WTC11 (cell line): ENCODE measurements at places on chromosomes 6 and 20. TPM values are rescaled to one million over a fixed set of nuclear protein-coding genes. Genes with fewer than 3 reads are reported as not detected.

The ADTRP gene
- total RNA-seq, result 0.44 to 0.98 TPM (median 0.50 TPM) in 3 replicates

The FRK gene
- 0.13 to 0.18 TPM (median 0.16 TPM) in 3 replicates for total RNA-seq

The IPCEF1 gene
- 0.25 to 1.3 TPM (median 1.2 TPM) in 3 replicates for total RNA-seq

The RAE1 gene
- total RNA-seq, result 31.3 to 33.4 TPM (median 31.4 TPM) in 3 replicates

The C6orf58 gene
- total RNA-seq, result not detected in 3 replicates

The FAM162B gene
- total RNA-seq, result 1.6 to 3.0 TPM (median 1.6 TPM) in 3 replicates

The CITED2 gene
- 63.4 to 82.3 TPM (median 81.8 TPM) in 3 replicates for total RNA-seq

The SLC22A2 gene
- total RNA-seq, result 0.44 to 0.96 TPM (median 0.78 TPM) in 3 replicates

The NDRG3 gene
- total RNA-seq, result 26.0 to 27.0 TPM (median 26.3 TPM) in 3 replicates

The VSTM2L gene
- 1.7 to 2.1 TPM (median 1.9 TPM) in 3 replicates for total RNA-seq

The VWA7 gene
- total RNA-seq, result 1.2 to 1.8 TPM (median 1.4 TPM) in 3 replicates
